Hematopoietic multipotent progenitor cell treated with erythropoietin and hydrocortisone succinate and interleukin-3 and kit ligand, for 4 days (in vitro differentiated cells): ENCODE measurements at places on chromosomes 2 and 18.

DNA sequence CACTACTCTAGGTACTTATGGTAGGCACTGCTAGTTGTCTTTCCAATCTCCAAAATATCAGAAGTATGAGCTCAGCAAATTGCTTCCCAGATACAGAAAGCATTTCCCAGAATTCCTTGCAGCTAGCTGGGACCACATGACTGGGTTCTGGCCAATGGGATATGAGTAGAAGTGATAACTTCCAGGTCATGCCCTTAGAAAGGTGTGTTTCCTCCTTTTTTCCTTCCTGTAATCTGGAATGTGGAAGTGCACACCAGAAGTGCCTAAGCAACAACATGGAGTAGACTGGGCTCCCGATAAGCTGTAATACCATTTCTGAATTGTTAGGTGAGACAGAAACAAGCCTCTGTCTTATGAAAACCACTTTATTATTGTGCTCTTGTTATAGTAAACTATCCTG is 279.8 kb downstream of the ZNF385B start:
- no peak for DNase-seq

DNA sequence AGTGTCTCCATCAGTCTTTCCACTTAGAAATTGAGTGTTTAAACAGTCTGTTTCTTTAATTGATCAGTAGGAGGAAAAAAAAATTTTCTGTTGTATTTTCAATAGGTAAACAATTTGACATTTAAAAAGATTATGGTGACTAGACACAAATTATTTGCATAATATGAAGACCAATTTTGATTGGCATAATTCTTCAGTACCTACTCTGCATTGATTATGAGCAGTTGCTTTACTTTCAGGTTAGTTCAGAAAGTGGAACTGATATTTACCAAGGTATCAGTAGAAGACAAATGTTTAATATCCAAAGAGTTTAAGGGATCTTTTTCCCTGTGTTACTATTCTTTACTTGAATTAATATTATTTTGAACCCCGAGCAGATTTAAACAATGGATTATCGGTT is 2.6 kb downstream of the ADAM23 start:
- no peak for DNase-seq

DNA sequence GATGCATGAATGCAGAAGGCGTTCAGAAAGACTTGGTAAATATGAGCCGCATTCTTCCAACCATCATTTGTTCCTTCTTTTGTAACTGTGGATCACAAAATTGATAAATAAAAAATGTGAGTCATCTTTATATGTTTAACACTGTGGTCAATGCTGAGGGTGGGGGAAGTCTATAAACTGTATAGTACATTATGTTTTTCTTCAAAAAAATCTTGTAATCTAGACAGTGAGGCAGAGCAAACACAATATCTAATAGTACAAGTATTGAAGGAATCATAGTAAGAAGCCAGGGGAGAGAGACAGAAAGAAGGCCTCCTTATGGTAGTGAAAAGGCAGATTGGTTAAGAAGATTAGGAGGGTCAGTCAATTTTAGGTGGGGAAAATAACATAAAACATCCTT is 30.7 kb upstream of the CALCRL start:
- DNase-seq, result peak; percentile 14

GRCh38 chr18:70385474-70385873 is 96.6 kb downstream of the SOCS6 start:
- DNase-seq, result no peak

GRCh38 chr18:25842665-25843064 is 247.7 kb downstream of the SS18 start:
- no peak for DNase-seq

- no peak for DNase-seq
Observed at GRCh38 chr2:111656894-111657293, 227.1 kb downstream of the ANAPC1 start.

DNA sequence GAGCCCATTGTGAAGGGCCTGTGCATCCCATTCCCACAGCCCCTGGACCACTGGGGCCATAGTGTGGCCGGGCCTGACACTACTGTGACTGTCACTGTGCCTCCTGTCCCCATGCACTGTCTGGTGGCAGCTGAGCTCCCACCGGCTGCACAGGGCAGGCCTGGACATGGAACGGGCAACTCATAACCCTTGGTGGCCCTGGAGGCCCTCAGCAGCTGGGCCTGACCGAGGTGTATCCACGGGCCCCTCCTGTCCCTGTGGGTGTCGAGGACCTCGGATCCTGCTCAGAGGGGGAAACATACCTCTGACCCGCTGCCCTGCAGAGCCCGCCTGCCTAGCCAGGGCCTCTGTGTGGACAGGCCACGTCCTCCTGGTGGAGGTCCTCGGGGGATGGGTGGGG is 7.8 kb upstream of the GAL3ST2 start:
- no peak for DNase-seq

DNA sequence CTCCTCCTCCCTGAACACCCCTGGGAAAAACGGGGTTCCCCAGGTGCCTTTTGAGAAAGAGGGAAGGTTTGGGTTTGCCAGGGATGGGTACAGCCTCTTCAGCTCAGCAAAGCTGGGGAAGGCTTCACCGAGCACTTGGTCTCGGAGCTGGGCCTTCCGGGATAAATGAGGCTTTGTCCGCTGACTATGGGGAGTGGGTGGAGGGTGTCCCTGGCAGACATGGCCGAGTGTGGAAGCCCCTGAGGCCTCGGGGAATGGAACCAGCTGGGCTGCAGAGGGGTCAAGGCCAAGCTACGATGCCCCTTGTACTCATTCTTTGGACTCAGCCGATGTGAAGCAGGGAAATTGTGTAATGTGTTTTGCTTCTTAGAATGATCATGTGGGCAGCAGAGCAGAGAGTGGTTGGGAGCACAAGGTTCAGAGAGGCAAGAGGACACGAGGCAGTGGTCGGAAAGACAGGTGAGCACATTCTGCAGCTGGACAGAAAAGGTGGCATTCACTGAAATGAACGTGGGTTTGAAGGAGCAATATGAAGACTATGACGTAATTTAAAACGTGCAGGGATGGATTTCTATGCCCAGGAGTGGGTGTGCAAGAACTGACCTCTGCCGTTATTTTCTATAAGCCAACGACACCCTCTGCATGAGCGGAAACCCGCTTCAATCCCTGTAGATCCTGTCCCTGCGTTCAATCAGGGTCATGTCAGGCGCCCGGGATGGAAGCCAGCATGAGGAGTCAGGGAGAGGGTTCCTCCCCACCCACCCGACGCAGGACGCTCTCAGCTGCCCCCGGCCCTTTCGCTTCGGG is 142.6 kb downstream of the PXDN start:
- DNase-seq, result no peak

DNA sequence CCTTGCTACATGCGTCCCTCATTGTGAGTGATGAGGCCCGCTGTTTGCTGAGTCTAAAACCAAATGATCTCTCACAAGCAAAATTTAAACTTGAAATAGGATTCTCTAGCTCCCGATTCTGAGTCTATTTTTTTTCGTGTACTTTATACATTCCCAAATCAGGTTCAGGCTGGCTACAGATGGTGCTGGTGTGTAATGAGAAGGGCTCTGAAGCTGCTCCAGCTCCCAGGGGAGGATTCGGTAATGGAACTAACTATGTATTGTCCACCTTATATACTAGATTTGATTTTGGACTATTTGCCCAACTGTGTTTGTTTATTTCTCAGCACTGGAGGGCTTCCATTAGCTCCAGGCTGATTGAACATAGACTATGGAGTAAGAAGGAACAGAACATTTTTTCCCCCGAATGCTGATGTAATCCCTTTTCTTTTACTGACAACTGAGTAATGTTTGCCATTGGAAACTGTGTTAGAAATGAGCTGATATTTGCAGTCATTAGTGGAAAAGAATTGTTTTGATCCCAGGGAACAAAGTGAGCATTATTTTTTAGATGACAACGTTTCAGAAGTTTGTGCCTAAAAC is 274.0 kb upstream of the FIGN start:
- DNase-seq, result no peak

DNA sequence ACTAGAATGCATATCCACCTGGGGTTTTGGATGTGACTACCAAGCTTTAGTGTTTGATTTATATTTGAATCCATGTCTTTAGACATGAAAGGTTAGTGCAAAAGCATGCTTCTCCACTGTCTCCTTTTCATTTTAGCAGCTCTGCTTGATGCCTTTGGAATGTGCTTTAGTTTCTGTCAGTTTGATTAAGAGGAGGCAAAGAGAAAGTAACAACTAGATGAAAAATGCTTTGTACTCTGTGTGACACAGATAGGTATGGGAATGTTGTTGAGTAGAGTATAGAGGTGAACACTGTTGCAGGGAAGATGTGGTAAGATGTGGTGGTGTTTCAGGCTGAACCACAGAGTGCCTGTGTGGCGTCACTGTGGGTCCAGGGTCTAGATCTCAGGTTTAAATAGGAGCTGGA is 19.8 kb downstream of the PIK3C3 start:
- peak; percentile 24 for DNase-seq

- DNase-seq, result no peak
Observed at GRCh38 chr2:240637901-240638345, 12.6 kb downstream of the GPR35 start.

GRCh38 chr2:128304715-128305554 is 13.7 kb downstream of the HS6ST1 start:
- DNase-seq, result no peak

GRCh38 chr2:194616334-194616733 is 1040.7 kb upstream of the SLC39A10 start:
- no peak for DNase-seq
